ENCODE measurements at places on chromosomes 7 and 10.
A peak's percentile ranks its signal among the peaks of the same experiment; 100 is the strongest.

DNA sequence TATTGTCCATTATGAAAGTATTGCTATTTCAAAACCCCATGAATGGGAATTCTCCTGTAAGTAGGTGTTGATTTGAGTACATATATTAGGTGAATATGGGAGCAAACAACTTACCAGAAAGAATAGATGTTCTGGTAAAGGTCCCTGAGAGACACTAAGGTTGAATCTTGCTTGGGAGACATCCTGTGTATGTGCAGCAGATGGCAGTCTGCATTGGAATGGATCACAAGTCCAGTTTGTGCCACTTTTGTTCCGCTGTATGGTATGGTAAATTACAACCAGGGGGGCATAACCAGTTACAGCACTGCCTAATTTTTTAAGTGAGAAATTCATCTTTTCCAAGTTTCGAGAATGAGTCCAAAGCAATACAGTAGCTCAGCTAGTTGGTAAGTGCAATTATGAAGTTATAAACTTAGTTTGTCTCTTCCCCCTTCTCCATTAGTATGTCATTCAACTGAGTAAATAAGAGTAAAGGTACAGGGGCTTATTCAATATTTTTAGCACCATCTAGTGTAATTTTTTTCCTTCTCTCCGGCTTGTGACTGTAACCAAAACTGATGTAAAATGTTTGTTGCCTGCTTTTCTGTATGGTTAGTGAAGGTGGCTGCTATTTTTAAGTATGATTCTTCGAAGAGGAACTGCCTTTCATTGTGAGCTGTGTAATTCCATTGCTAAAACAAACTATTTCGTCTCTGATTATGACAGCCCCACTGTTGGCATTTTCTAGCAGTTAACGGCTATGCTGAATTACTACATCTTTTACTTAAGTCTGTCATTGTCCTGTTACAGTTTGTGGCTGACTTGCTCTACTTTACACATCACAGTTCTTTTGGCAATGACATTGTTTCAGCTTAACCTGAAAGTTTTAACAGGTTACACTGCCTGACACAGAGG, 2.8 kb downstream of the MCU start:
- no peak overlapping the region for H3K27ac ChIP-seq
- no peak for DNase-seq
- no peaks in the 10 kb centered on the region for H3K36me3 ChIP-seq
- no peaks in the 10 kb centered on the region for H3K27me3 ChIP-seq
- H3K4me1 ChIP-seq: peaks cover 36% of the 10 kb centered on the region
- H3K4me3 ChIP-seq: peak overlapping the region; percentile 4

DNA sequence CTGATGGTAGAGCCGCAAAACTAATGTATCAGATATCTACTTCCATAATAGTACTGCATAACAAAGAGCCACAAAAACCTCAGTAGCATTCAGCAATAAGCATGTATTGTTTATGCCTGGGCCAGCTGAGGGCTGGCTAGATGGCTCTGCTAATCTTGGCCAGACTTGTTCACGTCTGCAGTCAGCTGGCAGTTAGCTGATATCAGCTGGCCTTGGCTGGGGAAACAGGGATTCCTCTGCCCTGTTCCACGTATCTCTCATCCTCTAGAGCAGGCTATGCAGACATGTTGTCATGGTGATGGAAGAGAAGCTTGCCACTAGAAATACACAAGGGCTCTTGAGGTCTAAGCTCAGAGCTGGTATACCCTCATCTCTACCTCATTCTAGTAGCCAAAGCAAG, 62.9 kb downstream of the GRM8 start:
- DNase-seq: no peak
- H3K36me3 ChIP-seq: no peaks in the 10 kb centered on the region
- H3K27ac ChIP-seq: no peak overlapping the region

GRCh38 chr10:60367024-60367423, 22.7 kb downstream of the ANK3 start:
- H3K27ac ChIP-seq: no peak overlapping the region
- no peak for DNase-seq

- peaks cover 6% of the 10 kb centered on the region for H3K36me3 ChIP-seq
- DNase-seq: no peak
- H3K4me1 ChIP-seq: peaks cover 35% of the 10 kb centered on the region
Observed at GRCh38 chr7:47313564-47313963, 268.3 kb downstream of the TNS3 start.

Data from upper lobe of right lung (tissue), 1 donor.